Natural killer cell treated with Interleukin-12 subunit alpha and Interleukin-12 subunit beta and Interleukin-15 and Interleukin-18, amount 100 ng/mL, for 72 hours (primary cell): ENCODE measurements at places on chromosomes 6 and 20. TPM values are rescaled to one million over a fixed set of nuclear protein-coding genes. Genes with fewer than 3 reads are reported as not detected.

The COX7A2 gene
- 521 TPM for total RNA-seq

- no peak for DNase-seq
Observed at GRCh38 chr6:83592770-83593394, 80.5 kb downstream of the PRSS35 start.

The SRMS gene
- total RNA-seq: not detected

The IL17A gene
- not detected for total RNA-seq

DNA sequence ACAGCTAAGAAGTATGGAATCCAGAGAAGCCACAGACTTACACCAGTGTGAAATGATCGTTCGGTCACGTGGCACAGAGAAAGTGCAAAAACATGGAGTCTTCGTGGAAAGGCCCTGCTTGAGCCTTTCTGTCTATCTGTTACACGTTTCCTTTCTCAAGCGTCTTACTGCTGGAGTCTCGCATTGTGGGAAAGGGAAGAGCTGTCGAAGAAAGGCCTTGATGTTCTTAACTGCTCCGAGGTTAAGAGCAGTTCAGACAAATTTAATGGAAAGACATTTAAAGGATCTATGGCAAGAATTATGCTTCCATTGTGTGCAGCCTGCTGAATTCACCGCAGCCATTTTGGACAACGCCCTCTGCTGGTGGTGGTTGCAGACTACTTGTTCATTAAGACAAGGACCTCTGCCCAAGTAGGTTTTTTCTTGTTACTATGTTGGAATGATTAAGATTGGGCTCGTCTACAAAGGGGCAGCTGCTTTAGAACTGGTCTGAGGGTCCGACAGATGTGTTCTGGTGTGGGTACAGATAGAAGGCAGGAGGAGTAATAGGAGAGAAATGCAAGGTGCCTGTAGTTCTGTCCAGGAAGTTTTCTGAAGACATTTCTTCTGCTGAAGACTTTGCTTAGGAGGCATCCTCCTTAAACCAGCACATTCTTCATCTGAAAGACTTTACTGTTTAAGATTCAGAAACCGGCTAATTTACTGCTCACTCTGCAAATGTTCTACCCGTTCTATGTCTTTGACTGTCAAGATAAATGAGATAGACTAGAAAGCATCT, 24.7 kb upstream of the CCN6 start:
- peak; percentile 71 for DNase-seq

The HSPA12B gene
- not detected for total RNA-seq

The SPATA2 gene
- 12.0 TPM for total RNA-seq

DNA sequence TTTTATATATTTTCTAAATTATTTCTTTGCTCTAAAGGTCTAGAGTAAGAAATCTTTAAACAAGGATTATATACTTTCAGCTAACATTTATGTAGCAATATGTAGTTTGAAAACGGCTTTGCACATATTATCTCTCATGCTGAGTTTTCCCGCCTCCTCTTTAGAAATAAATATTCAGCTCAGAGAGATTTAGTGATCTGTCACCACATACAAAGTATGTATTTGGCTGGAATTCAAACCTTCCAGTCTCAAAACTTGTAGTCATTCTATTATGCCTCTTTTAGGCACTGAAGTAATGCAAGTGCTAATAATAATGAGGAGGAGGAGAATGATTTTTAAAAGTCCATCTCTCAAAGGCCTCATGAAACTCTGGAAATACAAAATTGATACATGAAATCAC, 525.0 kb downstream of the GRIK2 start:
- DNase-seq: no peak

DNA sequence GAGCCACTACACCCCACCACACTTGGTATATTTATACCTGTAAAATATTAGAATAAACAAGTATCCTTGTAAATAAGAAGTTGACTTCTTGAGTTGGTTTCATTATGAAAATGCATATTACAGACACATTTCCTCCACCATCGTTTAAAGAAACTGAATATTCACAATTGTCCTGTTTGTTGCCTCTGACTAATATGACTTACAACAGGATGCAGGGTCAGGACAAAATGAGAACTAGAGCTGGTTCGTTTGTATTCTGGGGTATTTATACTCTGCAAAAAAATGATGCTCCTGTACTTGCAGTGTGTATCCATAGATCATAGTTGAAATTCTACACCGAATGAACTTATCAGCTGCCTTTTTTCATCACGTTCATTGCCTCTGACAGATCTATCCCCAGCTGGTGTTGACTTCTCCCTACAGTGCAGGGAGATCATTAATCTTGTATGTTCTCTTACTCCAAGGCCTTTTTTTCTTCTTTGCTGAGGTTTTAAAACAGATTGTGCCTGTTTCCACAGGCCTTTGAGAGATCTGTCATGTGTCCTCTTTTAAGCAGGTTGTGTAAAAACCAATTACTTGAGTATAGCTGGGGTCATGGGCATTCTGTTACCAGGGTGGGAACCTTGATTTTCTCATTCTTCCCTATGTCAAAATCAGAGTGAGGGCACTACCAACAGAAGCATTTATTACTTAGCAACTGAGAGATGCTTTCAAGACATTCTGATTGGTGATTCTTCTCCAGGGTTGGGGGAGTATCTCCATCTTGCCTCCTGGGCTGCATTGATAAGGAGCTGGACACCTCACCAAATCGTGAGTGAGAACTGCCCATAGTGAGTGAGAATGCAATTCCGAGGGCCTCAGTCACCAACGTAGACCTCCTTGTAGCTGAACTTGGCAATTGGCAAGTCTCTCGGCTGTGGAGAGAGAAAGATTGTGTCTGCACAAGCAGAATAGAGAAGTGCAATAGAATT, 78.8 kb upstream of the CD83 start:
- DNase-seq: no peak

The RBPJL gene
- not detected for total RNA-seq

The TUBE1 gene
- 26.4 TPM for total RNA-seq

The MCCD1 gene
- not detected for total RNA-seq

DNA sequence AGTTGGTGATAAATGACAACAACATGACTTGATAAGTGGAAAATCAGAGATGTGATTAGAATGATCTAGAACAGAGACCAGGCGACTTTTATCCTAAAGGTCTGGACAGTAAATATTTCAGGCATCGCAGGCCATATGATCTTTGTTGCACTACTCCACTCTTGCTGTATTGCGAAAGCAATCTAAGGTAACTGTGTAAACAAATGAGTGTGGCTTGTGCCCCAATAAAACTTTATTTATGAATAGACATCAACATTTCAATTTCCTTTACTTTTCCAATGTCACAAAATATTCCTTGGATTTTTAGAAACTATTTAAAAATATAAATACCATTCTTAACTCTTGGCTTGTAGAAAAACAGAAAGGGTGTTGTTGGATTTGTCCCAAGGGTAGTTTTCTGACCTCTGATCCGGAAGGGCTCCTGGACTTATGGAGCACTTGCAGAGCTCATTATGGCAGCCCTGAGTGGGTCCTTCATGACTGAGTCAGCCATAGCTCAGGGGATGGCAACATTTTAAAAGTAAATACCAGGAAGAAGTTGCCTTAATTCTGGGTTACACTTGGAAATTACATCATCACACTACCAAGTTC, 34.5 kb downstream of the IL20RA start:
- no peak for DNase-seq

GRCh38 chr6:34132486-34133185, 13.3 kb downstream of the GRM4 start:
- DNase-seq: no peak

DNA sequence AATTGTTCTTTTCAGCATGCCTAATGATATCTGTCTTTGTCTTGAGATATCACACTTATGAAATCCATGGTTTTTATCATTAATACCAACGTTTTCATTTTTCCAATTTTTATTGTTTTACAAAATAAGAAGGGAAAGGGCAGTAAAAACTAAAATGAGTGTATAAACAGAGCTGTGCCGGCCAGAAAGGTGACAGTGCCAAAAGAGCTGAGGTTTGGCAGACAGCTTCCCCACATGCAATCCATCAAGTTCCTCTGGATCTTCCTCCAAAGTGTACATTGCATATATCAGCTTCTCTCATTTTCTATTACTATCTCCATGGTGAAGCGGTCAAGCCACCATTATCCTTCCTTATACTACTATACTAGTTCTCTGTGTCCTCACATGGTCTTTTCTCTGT, 10.1 kb upstream of the TMEM244 start:
- DNase-seq: no peak

The DYNLT2 gene
- 2.6 TPM for total RNA-seq

- no peak for DNase-seq
Observed at GRCh38 chr20:18712131-18712530, 101.5 kb upstream of the SCP2D1 start.

- DNase-seq: no peak
Observed at GRCh38 chr20:18995455-18995854, 181.9 kb downstream of the SCP2D1 start.

- DNase-seq: no peak
Observed at GRCh38 chr6:150922137-150922536, 56.6 kb downstream of the MTHFD1L start.
